ENCODE measurements at places on chromosomes 7 and 10.

GRCh38 chr10:11715815-11716494 lies 26.2 kb upstream of the ECHDC3 start:
- no peak for DNase-seq

- DNase-seq: no peak
Measured at GRCh38 chr7:2151801-2152612, 80.7 kb downstream of the MAD1L1 start.

GRCh38 chr7:37304921-37305320 lies 143.7 kb downstream of the ELMO1 start:
- no peak for DNase-seq

- DNase-seq: no peak
Measured at GRCh38 chr10:14798636-14799035, 23.9 kb upstream of the FAM107B start.

DNA sequence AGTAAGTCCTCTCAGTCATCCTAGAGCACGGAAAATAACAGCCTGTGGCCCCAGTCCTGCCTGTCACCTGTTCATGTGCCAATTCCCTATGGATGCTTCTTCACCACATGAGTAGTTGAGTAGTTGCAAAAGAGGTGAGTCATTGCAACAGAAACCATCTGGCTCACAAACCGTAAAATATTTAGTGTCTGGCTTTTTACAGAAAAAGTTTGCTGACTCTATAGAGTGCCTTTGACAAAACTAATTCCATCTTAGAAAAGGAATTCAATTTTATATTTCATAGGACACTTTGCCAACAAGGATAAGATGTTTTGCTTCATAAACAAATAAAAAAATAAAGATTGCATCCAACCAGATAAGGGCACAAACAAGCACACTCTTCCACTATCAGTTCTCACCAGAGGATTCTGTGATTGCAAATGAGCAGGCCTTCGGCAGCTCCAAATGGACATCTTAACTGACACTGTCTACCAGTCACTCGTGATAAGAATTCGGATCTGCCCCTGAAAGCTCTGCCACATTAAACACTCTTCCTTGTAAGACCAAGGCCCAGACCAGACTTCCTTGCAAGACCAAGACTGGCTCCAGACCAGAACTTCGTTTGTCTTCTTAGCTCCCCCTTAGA lies 242.7 kb upstream of the SEMA3C start:
- DNase-seq: no peak

DNA sequence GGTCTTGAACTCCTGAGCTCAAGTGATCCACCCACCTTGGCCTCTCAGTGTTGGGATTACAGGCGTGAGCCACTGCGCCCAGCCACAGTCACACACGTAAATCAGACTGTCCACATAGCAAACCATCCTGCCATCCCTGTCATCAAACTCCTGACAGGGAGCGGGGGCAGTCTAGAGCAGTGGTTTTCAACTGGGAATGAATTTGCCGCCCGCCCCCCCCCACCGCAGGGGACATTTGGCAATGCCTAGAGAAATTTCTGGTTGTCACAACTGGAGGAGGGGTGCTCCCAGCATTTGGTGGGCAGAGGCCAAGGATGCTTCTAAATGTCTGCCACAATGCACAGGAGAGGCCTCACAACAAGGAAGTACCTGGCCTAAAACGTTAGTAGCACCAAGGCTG lies 24.1 kb downstream of the CAMK2G start:
- DNase-seq: no peak

- no peak for DNase-seq
Measured at GRCh38 chr7:142496545-142496991, 238.7 kb upstream of the PRSS58 start.

GRCh38 chr7:48515171-48515570 lies 343.9 kb downstream of the ABCA13 start:
- no peak for DNase-seq

DNA sequence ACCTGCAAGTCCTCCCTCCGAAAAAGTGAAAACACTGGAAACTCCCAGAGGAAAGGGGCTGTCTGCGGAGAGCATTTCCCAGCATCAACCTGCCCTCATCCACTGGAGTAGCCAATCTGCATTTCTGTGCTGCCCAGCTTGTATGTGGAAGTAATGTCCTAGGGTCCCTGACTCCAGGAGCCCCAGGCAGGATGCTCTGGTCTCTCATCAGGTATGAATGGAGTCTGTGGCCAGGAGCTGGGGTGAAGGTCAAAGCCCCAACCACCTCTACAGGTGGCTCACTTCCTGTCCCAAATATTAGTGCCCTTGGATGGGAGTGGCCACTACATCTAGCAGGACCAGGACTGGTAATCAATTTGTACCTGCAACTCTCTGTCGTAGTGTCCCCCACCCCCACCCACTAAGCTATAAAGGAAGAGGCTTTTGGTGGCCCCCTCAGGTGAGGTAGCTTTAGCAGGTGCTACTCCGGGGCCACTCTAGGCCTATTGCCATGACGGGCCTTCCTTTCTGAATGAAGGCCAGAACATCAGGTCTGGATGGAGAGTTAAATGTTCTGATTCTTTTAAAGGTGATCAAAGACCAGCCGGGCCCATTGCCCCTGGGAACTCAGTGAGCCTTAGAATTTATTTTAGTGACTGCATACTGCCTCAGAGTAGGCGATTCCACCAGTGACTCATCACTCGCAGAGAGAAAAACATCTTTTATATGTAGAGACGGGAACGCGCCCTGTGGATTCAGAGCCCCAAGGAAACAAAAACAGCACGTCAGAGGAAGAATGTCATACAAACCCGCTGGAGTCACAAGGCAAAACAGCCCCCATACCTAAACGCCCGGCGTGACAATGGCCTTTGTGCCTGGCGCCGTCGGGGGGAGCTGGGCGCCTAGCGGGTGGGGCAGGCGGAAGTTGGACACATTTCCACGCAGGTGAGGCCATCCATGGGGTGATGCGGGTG lies 13.0 kb downstream of the EN2 start:
- no peak for DNase-seq

DNA sequence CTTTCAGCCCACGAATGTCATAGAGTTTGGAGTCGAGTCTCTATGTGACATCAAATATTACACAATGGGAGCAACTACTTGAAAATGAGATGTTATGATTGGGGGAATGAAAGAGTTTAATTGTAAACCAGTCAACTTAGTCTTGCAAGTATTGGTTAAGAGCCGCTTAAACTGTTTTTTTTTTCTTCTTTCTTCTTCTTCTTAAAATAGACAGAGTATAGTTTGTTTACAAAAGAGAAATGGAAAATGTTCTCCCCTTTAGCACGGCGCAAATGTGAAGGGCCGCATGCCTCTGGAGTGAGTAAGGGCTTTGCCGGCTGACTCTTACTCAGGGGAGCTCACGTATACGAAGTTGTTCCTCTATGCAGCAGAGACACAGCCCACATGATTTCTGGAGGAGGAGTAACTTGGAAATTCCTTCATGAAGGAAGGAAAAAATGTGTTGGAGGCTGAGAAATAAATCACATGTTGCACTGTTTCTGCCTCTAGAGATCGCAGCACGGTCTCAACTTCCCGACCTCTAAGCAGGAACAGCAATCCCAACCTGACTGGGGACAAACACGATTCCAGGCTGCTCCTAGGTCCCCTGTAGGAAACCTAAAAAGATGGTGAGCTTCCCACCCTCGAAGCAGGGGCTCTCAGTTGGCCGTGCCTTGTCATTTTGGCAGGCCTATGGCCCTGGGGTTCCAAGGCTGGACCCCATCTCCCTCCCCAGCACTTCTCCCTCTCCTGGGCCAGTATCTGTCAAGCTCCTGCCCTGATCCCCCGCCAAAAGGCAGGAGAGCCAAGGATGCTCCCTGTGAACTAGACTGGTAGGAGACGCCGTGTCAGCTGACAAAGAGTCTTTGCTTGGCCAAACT lies 44.8 kb downstream of the MYOF start:
- DNase-seq: no peak

GRCh38 chr10:52111101-52111891 lies 202.8 kb upstream of the DKK1 start:
- no peak for DNase-seq

GRCh38 chr10:115945701-115946445 lies 327.1 kb downstream of the GFRA1 start:
- no peak for DNase-seq

DNA sequence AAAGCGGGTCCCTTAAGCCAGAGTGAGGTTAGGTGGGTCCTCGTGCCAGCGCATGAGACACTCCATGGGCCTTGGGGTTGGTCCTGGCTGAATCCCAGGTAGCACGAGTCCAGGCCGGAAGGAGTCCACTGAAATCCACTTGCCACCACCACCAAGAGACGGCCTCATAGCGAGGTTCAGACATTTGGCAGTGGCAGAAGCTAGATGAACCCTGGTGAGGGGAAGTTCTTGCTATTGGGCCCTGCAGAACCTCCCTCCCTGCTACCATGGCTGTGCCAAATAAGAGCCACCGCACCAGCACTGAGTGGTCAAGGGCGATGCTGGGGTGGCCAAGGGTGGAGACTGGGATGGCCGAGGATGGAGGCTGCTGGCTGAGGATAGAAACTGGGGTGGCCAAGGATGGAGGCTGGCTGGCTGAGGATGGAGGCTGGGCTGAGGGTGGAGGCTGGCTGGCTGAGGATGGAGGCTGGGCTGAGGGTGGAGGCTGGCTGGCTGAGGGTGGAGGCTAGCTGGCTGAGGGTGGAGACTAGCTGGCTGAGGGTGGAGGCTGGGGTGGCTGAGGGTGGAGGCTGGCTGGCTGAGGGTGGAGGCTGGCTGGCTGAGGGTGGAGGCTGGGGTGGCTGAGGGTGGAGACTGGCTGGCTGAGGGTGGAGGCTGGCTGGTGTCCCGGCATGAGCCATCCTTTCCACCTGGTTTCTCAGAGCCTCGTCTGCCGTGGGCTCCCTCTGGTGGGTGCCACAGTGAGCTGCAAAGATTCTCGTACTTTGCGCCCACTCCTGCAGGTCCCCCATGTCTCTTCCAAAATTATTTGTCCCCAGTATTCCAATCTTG lies 88.2 kb downstream of the ELFN1 start:
- no peak for DNase-seq

- DNase-seq: no peak
Measured at GRCh38 chr7:121395494-121395960, 581 bp downstream of the FAM3C start.

- no peak for DNase-seq
Measured at GRCh38 chr10:74255214-74255613, 104.2 kb downstream of the ADK start.

DNA sequence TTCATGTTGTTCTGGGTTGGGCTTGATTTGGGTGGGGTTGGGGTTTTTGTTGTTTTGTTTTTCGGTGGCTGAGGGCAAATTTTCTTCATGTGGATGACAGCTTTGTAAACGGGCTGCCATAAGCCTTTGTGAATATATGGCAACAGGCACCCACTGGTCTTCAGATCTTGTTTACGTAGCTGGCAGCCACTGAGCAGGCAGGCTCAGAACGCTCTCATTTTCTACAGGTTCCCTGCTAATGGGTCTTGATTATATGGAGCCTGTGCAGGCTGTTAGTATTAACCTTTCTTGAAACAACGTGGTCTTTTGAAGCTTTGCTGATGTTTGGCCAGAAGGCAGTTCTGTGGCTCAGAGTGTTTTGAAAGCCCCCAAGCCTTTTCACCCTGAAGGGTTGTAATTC lies 199.7 kb downstream of the TNS3 start:
- no peak for DNase-seq

GRCh38 chr7:72268796-72269195 lies 143.3 kb downstream of the CALN1 start:
- DNase-seq: no peak

- DNase-seq: no peak
Measured at GRCh38 chr10:436013-436697, 253.3 kb downstream of the DIP2C start.

DNA sequence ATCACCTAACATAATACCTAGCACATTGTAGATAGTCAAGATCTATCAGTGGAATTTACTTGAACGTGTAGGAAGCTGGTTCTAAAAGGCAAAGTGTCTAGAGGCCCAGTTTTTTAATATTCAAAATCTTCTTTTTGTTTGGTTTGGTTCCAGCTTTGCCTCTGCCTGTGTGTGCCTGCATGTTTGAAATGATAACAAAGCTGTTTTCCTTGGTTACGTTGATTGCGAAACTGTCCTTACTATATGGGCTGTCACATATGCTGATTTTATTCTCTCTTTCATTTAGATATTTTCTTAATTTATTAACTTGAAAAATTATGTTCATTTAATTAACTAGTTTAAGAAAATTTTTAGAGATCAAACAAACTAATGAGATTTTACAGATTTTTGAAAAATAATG lies 237.3 kb downstream of the SEMA3A start:
- no peak for DNase-seq

DNA sequence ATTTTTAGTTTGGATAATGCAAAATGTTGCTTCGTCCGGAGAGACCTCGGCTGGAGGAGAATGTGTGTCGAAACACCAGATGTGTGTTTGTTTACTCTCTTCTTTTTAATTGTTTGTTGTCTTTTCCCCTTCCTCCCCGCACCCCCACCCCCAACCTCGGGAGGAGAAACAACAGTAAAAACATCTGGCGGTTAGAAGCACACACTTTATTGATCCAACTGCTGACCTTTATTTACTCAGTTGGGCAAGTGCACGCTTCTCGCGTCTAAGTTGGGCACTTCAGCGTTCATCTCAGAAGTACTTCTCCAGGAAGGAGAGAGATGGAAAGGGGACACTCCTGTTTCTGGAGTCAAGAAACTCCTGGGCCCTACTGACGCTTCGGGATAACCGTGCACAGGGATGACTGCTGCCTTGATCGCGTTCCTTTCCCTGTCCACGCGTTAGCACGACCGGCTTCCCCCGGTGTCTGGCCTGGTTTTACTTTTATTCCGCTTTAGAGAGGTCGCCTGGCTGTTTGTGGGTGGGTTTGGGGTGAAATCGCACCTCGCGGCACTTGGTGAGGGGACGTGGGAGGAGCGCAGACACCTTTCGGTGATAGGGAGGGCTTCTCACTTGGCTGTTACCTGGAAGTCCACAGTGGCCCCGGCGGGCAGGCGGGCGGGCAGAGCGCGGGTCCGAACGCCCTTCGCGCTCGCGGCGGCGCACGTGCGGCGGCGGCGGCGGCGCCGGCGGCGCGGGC lies 168.3 kb upstream of the PPP1R3A start:
- DNase-seq: no peak

GRCh38 chr7:121940918-121941317 lies 68.0 kb downstream of the PTPRZ1 start:
- DNase-seq: no peak

- no peak for DNase-seq
Measured at GRCh38 chr7:140192620-140193019, 15.8 kb upstream of the KDM7A start.

- no peak for DNase-seq
Measured at GRCh38 chr7:20730611-20731010, 56.1 kb downstream of the SP8 start.

- no peak for DNase-seq
Measured at GRCh38 chr7:81138870-81139269, 220.0 kb upstream of the SEMA3C start.

Measured in GM19239 (cell line).